ENCODE measurements at places on chromosomes 2 and 18. TPM values are rescaled to one million over a fixed set of nuclear protein-coding genes. Genes with fewer than 3 reads are reported as not detected.
A peak's percentile ranks its signal among the peaks of the same experiment; 100 is the strongest.

GRCh38 chr2:8412082-8412481 is 269.8 kb upstream of the ID2 start:
- no peak for DNase-seq

DNA sequence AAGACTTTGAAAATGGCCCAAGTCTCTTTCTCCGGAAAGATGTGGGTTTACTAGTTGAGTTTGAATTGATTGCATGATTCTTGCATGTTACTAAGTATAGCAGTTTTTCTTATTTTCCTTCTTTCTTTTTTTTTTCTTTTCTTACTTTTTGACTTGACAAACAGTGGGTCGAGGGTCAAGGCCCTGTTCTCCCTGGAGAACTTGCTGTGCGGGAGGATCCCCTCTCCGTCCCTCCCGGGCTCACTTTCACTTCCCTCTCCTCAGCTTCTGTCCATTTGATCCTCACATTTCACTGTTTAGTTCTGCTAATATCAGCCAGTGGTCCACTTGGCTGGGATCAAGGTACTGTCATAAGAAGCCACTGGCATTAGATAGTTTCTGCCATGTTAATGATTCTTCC is 767.4 kb downstream of the TDRD15 start:
- DNase-seq: no peak

Gene REG3G
- not detected for total RNA-seq

DNA sequence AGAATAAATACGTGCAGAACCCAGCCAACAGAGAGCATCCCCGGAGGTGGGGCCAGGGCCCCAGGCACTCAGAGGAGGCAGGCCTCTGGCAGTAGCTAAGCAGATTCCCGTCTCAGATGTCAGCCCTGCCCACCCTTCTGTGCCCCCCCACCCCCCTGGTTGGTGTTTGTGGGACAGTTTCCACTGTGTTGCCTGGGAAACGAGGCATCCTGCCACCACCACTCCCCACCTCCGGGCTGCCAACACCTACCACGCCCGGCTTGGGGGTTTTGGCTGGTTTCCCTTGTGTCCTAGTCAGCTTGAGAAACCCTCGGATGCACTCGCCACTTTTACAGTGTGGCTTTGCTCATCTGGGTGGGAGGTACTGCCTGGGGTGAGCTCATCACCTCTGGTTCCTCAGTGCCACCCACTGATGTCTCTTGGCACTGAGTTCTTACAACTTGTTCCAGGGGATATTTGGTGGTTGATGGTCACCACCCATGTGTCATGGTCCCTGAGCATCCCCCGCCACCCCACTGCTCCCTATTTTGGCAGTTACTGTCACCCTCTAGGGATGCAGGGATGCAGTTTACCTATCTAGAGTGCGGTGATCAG is 72.4 kb upstream of the YWHAQ start:
- no peak for DNase-seq

DNA sequence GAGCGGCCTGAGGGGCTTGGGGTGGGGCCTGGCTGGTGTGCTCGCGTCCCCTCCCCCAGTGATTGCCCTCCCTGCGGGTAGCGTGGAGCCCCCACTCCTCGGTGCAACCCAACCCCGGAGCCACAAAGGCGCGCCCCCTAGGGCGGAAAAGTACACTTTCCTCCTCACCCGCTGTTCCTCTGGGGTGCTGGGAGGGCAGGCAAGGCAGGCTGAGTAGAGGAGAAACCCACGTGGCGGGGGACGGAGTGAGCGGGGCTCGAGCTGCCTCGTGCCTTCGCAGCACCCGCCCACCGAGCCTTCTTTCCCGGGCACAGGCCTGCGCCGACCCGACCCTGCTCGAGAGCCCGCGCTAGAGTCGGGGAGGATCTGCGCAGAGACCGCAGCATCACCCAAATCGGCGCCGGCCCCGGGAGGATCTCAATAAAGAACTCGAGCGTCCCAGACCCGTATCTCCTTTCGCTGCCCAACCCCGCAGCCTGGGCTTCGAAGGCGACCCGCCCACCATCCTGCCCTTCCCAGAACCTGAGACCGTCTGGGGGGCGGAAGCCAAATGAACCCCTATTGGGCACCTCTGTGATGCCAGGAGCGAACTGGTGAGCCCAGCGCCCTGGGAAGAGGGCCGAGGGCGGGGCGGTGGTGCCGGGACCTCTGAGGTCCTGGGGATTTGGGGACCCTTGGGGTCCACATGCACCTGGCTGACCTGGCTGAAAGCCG is 1.5 kb downstream of the UCN start:
- no peak for DNase-seq

DNA sequence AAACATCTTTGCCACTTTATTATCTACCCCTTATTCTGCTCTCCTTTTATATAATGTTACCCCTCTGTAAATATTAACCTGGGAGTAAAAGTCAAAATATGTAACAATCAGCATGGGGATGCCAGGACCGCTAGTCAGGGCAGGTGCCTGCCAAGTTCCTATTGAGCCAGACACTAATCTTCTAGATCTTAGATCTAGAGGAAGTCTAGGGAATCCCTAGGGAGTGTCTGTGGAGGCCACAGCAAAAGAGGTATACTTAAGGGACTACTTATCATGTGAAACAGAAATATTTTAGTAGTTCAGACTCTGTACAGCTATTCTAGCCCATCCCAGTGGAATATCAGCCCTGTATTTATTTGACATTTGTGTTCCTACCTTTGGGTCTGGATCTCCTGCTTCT is 600.8 kb upstream of the CDH2 start:
- no peak for DNase-seq

- no peak for DNase-seq
Measured at GRCh38 chr2:16129716-16130540, 189.6 kb downstream of the MYCN start.

Gene C1GALT1C1L
- 0.74 TPM for total RNA-seq

GRCh38 chr2:136225950-136226835 is 108.2 kb upstream of the CXCR4 start:
- no peak for DNase-seq

GRCh38 chr2:217901400-217901799 is 101.4 kb downstream of the TNS1 start:
- no peak for DNase-seq

DNA sequence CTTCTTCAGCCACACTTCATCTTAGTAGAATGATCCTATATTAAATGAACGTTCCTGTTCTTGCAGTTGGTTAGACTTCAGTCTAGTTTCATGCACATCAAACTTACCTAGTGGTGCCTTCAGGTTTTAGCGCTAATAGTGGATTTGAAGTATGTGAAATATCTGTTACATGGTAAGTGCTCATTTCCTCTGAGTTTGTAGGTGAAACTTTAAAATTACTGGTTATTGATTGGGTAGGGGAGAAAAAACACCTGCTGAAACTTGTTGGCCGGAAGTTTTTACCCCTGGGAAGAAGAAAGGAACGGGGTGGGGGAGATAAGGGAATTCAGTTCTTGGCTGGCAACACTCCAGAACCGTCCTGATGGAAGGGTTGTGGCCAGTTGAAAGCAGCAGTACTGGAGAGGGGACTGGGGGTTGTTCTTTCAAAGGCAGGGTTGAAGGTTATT is 112.8 kb downstream of the SPTBN1 start:
- DNase-seq: peak; percentile 44

GRCh38 chr2:134310107-134311079 is 56.5 kb downstream of the MGAT5 start:
- DNase-seq: peak; percentile 84

Gene FKBP7
- 18.3 TPM for total RNA-seq

Gene SRD5A2
- total RNA-seq: not detected

Gene RBM44
- 0.44 TPM for total RNA-seq

Measured in endothelial cell of umbilical vein (primary cell).